ENCODE measurements at places on chromosomes 5 and 9.

- DNase-seq: no peak
Measured at GRCh38 chr5:169222934-169223594, 77.9 kb downstream of the SLIT3 start.

DNA sequence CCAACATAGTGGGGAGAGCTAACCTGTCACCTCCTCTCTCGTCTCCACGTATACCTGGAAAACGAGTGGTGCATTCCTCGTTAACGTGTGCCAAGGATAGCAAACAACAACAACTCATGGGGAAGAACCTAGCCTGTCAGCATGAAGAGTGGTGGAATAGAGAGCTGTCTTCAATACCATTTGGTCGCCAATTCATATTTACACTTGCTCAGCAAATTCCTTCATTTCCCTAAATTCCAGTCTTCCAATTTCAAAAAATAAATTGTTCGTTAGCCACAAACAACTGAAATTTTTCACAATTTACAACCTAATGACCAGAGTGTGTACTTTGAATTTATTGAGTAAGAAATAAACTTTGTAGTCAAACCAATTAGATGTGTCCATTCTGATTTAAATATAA is 344.8 kb downstream of the NTRK2 start:
- DNase-seq: no peak

- DNase-seq: no peak
Measured at GRCh38 chr9:2220036-2220435, 204.9 kb downstream of the SMARCA2 start.

DNA sequence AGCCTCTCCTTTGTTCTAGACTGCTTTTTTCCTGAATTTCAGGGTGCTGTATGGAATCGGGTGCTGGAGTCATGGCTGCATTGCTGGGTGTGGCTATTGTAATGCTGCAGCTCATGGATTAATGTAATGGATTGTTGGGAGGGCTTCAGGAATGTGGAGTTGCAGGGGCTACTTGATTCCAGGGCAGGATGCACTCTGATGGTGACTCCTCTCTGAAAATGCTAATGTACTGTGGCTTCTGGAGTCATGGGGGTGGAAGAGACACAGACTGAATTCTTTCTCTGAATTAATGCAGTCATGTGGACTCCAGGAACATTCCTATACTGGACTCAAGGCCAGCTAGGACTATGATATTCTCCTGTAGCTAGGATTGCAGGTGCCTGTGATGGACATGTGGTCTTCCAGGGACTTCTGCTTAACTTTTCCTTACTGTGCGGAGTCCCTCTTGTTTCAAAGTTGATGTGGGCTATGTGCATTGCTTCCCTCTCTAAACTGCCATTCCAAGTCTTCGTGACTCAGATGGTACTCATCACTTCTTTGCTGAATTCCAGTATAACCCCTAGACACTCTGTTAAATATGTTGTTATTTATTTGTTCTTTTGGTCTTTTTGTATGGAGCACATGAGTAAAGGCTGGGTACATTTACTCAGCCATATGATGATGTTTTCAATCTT is 396.2 kb downstream of the KCTD16 start:
- no peak for DNase-seq

GRCh38 chr5:78675956-78676730 is 27.6 kb upstream of the LHFPL2 start:
- no peak for DNase-seq

DNA sequence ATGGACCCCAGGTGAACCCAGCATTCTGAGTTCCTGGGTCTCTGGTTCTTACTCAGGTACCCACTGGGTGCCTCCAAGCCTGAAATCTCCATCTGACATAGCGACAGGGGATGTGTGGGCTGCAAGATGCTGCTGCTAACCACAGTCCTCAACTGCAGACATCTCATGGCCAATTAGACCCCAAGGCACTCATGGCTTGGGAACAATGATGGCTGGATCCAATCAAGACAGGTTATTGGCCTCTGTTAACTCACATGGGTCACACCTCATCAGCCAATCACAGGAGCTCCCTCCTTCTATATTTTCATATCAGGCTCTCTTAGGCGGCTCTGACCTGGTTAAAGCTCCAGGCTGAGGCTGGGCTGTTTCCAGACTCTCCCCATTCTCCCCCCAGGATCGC is 57.0 kb downstream of the CXXC5 start:
- no peak for DNase-seq

DNA sequence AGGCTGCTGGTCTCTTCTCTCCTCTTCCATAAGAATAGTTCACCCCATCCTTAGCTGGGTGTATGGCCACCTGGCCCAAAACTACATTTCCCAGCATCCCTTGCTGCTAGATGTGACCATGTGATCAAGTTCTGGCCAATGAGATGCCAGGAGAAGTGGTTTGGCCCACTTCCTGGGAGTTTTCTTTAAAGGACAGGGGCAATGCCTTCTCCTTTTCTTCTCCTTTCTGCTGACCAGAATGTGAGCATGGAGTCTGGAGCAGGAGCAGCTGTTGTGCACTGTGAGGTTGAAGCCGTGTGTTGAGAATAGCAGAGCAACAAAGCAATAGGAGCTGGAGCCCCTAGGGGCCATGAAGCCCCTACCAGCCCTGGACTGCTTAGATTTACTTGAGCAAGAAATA is 36.8 kb downstream of the C9orf50 start:
- peak; percentile 45 for DNase-seq

- DNase-seq: no peak
Measured at GRCh38 chr5:156329171-156329611, 2.2 kb downstream of the SGCD start.

- DNase-seq: no peak
Measured at GRCh38 chr5:142979636-142980035, 209.5 kb downstream of the ARHGAP26 start.

DNA sequence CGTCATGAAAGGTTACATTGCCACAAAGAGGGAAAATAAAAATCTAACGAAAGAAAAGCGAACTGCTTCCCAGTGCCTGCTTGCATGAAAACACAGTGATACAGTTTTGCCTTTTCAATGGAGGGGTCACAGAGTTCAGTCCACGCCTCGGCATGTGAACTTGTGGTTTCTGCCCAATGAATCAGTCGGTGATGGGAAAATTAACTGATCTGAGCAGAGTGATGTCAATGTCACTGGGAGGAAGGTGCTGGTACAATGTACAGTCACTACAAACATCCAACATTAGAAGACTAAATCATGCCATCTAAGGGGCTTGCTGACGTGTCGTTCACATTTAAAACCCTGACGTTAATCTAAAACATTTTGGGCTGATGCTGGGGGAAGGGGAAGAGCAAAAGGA is 151.8 kb upstream of the MSX2 start:
- DNase-seq: no peak

- DNase-seq: no peak
Measured at GRCh38 chr5:32942225-32942989, 231.3 kb downstream of the NPR3 start.

DNA sequence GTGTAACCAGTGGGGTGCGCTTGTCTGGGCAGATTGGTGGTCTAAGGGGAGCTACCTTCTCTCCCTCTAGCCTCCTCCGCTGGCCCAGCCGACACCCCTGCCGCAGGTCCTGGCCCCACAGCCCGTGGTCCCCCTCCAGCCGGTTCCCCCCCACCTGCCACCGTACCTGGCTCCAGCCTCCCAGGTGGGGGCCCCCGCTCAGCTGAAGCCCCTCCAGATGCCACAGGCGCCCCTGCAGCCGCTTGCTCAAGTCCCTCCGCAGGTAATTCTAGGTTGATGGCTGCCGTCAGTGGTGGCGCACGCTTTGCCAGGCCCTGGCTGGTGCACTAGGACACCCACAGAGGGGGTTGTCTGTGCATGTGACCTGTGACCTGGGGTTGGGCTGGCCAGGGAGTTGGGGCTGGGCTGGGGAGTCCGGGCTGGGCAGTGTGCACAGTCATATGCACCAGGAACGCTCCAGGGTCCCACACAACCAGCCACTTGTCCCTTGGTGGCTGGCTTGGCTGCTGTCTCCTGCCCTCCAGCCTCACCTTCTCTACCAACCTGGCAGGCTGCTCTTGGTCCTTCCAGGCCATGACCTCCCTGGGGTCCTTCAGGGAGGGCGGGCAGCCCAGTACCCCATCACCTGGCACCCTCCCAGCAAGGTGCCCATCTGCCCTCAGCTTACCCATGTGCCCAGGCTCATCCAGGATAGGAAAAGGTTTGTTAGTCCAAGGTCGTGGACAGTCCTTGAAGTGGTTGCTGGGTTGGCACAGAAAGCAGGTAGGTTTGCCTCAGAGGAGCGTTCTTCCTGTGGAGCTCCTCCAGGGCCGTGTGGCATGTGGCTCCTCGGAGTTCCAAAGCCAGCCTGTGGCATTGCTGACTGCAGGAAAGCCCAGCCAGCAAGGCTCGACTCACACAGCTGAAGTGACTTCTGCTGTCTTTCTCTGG is 73.2 kb downstream of the WNK2 start:
- DNase-seq: no peak
